Left hindlimb (tissue), 1 donor: ENCODE measurements at places on chromosomes 3 and 15.

GRCh38 chr3:191774485-191774884 lies 313.5 kb downstream of the PYDC2 start:
- DNase-seq: no peak

- DNase-seq: no peak
Measured at GRCh38 chr15:57160823-57161560, 215.3 kb upstream of the CGNL1 start.

DNA sequence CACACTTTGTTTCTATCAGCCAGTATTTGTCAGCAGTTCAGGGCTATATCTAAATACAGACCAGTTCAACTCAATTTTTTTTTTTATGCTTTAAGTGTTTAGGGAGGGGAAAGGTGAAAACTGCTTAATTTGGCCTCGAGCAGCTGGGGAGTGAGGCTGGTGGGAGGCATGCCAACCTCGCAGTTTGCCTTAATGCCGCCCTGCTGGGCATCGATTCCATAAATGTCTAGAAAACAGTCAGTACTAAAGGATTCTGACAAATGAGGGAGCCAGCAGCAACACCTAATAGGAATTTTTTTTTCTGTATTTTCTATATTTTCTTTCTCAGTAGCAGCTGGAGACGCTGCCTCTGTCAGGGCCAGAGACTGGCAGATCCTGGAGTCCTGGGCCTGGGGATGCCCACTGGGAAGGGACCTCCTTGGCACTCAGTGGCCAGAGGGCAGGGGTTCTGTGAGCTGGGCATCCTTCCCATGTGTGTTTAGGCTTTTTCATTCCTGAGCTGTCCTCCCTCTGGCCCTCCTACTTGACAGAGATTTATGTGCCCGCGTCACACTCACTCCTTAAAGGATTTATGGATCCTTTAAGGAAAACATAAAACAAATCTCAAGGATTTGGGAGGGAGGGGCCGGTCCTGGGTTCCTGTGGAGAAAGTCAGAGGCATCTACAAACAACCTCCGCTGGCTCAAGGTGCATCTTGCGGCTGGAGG lies 117.8 kb downstream of the WNT5A start:
- no peak for DNase-seq

- DNase-seq: no peak
Measured at GRCh38 chr3:150133293-150133692, 162.6 kb upstream of the PFN2 start.

GRCh38 chr3:100737334-100737733 lies 28.0 kb downstream of the TFG start:
- no peak for DNase-seq

GRCh38 chr3:105385819-105386508 lies 19.3 kb downstream of the ALCAM start:
- no peak for DNase-seq

- no peak for DNase-seq
Measured at GRCh38 chr15:84847382-84847781, 30.2 kb downstream of the ALPK3 start.

- DNase-seq: no peak
Measured at GRCh38 chr3:144363856-144364255, 392.2 kb downstream of the DIPK2A start.

- DNase-seq: no peak
Measured at GRCh38 chr15:93296759-93297500, 207.9 kb upstream of the RGMA start.

GRCh38 chr15:95883064-95883463 lies 447.4 kb upstream of the NR2F2 start:
- no peak for DNase-seq

DNA sequence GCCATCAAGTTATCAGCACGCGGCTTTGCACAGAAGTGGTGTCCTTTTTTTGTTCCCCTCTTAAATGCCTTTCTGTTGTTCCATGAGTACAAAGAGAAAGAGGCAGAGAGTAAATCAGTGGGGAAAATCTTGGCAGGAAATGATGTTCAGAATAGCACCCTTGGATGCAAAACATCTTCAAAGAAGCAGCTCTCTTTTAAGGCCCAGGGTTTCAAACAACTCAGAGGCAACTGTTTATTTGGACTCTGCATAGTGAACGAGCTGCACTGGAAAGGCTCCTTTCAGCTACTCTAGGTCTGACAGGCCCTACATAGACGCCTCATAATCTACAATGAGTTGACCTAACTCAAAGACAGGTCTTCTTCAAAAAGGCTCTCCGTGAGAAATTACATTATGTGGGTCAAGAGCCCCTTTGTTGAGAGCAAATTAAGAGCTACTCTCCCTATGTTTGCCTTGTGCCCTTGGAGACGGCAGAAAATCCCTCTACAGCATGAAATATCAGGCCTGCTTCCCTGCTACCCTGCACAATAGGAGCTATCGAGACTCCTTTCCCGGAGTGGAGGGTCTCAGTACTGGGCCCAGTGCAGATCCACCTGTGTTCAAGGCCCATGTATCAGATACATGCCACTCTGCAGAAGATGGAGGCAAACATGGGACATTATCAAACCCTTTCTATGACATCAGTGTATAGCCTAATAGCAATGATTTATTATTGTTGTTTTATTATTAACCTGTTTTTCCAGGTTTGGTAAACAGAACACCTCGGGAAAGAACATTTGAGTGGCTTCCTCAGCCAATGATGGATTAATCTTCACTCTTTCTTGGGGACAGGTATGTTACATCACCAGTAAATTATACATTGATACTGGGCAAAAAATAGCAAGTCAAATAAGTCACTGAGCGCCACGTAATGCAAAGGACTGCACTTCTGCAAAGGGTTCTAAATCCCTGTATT lies 53.1 kb downstream of the HEG1 start:
- DNase-seq: no peak

DNA sequence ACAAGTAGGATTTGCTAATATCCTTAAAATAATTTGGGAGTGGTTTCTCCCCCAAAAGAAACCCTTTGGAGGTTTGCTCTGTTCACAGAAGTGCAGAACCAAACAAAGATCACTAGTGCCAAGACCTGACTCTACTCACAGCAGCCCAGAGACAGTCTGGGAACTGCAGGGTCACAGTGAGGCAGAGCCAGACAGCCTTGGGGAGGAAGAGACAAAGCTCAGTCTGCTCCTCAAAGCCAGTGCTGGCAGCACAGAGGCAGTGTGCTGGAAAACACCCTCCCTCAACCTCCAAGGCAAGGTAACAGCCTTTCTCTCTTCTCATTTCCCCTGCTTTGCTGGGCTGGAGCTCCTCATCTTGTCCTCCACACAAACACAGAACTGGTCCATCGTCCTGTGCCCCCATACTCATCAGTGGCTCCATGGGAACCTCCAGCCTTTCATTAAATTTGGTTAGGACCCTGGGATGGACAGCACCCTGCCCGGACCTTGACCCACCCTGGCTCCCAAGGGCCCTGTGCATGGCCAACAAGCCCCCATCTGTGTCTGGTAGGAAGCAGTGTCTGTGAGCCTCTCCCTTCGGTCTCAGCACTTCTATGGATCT lies 12.6 kb downstream of the RAB6B start:
- DNase-seq: no peak

DNA sequence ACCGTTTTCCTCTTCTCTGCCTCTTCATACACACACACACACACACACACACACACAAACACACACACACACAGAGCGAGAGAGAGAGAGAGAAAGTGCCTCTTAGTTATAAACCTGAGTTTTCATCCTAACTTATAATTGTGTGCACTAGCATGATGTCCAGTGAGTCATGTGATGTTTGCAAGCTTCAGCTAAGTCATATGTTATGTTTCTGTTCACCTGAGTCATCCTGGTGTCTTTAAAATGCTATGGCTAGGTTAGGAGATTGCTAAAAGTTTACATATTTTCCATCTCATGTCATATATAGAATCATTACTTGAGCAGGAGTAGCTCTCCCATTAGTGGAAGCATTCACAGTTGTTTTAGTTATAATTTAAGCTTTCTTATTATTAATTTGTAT lies 155.8 kb downstream of the EPHA6 start:
- no peak for DNase-seq

GRCh38 chr3:122247825-122248185 lies 64.3 kb downstream of the CASR start:
- DNase-seq: no peak

DNA sequence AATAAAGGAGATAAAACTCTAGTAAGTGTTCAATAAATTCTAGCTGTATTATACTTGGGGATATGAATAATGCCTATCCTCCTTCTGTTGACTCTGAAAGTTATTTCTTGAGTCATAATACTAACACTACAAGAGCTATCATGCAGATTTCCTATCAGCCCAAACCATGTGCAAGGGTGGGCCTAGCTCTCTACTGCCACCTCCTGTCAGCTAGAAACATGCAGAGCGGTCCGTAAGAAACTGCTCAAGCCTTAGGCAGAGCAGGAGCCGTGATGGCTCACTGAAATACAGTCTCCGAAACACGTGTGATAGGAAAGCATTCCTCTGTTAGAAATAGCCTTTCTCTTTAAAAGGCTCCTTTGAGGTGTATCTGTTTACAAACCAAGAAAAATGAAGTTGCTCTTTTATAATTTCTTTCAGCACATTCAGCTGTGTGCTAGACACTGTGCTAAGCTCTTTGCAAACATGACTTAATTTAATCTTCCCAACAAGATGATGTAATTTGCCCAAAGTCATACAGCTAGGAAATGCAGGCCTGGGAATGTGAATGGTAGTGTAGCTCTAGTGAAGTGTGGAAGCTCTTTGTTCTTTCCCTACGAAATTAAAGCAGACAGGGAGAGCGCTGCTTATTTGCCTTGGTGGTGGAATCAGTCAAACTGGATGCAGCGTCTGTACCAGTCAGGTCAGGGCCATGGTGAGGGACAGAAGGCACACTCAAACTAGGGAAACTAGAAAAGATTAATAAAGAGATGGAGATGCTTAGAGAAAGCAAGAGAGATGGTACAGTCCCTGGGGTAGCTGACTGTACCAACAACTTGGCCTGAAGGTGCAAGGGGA lies 43.1 kb downstream of the MTHFS start:
- DNase-seq: peak; percentile 56

GRCh38 chr3:186825872-186826409 lies 16.6 kb upstream of the ADIPOQ start:
- DNase-seq: no peak

- DNase-seq: no peak
Measured at GRCh38 chr3:47410801-47411646, 30.2 kb downstream of the PTPN23 start.

DNA sequence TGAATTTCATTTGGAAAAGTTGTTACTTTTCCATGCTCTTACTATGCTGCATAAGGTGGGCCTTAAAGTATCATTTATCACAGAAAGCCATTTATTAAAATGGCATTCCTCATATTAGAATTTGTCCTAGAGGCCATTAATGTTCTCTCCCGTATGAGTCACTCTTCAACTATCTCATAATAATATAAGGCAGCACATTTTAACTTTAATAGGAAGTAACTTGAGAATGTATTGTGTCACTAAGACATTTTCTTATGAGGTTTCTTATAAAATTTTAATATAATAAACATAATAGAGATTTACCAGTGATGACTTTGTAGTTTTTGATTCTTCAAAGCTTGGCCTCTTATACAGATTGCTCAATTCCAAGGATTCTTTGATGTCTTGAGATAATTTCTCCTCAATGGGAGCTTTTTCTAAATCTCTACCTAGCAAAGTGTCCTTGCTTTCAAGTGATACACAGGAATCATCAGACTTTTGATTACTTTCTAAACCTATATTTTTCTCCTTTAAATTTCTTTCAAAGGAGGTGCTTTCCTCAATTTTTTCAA lies 74.7 kb downstream of the ZBBX start:
- no peak for DNase-seq

GRCh38 chr3:109066864-109067263 lies 51.1 kb downstream of the MORC1 start:
- no peak for DNase-seq

- DNase-seq: no peak
Measured at GRCh38 chr3:196611761-196612483, 27.6 kb upstream of the NRROS start.

DNA sequence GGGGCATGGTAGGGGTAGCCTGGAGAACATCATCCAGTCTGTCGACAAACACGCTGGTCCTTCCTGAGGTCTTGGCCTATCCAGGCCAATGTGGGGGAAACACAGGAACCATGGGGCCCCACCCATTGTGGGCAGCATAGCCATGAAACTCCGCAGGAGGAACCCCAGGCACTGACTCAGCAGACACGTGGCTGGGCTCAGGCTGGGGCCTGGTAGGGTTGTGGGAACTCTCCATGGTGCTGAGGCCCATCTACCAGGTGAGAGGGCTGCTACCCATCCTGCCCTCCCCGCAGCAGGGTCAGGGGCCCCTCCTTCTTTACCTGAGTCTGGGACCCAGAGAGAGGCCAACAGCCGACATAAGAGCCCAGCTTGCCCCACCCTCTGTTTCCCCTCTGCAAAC lies 22.6 kb upstream of the CACNA2D2 start:
- peak; percentile 70 for DNase-seq

DNA sequence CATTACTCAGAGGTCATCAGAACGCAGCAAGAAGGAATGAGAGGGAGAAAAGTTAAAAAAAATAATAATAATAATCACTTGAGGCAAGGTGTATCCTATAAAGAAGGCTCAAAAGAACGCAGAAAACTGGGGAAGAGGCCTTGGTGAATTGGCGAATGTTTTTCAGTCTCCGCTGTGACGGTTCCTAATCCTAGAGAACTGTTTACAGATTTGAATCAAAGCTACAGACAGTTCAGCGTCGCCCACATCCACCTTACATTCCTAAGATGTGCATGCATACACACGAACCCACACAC lies 634 bp downstream of the ZMAT3 start:
- no peak for DNase-seq

DNA sequence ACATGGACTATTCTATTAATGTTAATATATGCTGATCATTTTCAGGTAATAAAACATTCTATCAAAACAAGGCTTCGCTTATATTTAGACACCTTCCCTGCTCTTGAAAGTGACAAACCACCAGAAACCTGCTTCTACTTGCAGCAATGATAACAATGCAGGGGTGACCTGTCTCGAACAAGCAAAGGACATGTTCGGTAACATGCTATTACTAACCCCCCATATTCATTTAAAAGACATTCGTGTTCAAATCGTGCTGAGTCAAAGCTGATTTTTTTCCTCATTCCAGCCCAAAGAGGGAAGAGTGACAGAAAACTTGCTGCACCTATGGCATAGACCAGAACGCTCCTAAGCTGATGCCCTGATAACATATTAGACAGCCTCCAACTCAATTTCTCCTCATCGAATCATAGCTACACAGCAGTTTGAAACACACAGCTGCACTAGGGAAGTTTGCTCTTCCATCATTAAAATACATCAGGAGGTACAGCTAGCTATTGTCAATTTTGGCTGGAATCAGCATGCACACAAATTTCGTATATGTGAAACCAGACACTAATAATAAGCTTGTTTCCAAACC lies 341.5 kb downstream of the FOXP1 start:
- DNase-seq: no peak

- DNase-seq: no peak
Measured at GRCh38 chr15:91857224-91857585, 3.7 kb downstream of the SLCO3A1 start.
